SK-N-MC (cell line): ENCODE measurements at places on chromosomes 6 and 20.

GRCh38 chr6:52712136-52712535, 41.2 kb downstream of the TMEM14A start:
- no peak for DNase-seq

DNA sequence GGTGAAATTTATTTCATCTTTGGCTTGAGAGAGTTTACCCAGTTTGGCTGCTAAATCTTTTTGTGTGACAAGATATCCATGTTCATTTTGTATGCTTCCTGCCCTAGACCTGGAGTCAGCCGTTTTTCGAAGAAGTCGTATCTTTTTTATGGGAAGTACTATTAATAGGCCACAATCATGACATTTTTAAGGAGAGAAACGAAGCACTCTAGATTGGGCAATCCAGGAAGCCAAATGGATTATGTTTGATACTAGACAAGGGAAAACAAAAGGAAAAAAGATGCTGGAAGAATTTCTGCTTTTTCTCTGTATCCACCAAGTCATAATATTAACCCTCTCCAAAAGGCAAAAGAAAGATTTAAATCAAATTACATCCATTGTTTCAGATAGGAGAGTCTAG, 214.6 kb downstream of the HDGFL1 start:
- peak; percentile 28 for DNase-seq

DNA sequence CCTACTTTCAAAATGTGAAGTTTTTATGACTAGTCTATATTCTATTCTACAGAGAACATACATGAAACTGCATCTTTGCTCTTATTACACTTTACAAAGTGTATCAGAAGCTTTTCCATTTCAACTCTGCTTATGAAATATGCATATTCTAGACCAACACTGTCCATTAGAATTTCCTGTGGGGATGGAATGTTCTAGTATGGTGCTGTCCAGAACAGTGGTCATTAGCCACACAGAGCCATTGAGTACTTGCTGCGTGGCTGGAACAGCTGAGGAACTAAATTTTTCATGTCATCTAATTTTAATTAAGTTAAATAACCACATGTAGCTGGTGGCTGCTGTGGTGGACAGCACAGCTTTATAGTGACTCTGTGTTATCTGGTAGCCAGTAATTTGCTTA, 105.9 kb upstream of the PDE10A start:
- DNase-seq: no peak

GRCh38 chr6:30725713-30726505, 5.8 kb downstream of the TUBB start:
- DNase-seq: no peak

DNA sequence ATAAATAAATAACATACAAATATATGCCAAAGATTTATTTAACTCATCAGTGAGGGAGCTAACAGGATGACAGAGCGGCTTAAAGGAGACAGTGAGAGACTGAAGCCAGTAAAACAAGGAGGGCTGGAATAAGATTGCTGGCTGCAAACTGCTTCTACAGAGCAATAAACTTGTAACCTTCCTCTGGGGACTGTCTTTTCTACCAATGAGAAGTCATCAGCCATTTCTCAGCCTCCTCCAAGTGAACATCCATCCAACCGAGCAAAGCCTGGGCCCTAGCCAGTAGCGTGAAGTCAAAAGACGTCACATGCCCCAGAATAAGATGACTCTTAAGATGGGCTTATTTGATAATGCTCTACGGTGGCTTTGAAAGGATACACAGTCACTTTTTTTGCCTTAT, 42.5 kb downstream of the CPXM1 start:
- no peak for DNase-seq

GRCh38 chr20:49603209-49603627, 35.3 kb upstream of the PTGIS start:
- DNase-seq: no peak

DNA sequence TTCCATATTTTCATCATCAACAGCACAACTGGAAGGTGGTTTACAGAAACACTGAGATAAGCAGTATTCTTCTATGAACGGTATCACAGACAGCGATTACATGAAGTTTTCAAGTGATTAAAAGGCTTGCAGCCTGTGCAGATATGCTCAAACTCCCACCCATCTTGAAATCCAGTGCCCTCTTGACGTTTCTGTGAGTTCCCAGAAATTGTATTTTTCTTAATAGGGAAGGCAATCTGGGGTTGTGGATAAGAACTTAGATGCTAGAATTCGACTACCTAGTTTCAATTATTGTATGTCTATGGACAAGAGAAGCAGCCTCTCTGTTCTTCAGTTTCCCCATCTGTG, 290.3 kb downstream of the ZNF217 start:
- no peak for DNase-seq

DNA sequence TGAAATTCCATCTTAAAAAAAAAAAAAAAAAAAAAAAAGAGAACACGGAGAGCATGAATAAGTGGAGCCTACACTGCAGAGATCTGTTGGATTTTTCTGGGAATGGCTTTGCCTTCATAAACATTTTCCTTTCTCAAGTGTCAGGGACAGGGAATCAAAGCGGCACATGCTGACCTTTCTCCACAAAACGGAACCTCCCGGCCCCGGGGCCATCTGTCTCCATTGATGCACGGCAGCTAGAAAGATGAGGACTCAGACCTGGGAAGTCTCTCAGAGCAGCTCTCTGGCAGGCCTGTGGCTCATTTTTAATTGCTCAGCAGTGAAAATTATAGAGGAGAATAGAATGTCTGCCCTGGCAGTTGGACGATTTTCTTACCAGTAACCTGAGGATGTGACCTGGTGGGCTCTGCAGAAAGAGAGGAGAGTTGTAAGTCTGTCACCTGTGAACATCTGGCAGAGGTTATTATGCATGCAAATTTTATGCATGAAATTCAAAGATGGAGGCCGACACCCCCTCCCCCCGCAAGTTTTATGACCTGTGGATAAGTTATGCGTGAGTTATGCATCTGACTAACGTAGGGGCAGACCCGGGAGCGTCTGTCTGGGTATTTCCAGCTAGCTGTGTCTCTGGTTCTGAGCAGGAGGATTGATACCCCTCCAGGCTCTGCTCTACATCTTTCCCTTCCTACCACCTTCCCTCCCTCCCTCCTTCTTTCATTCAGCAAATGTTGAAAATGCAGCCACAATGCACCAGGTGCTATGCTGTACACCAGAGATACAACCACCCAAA, 352.5 kb downstream of the CDH26 start:
- DNase-seq: no peak
